H1 (cell line): ENCODE measurements at places on chromosomes 5 and 9. TPM values are rescaled to one million over a fixed set of nuclear protein-coding genes. Genes with fewer than 3 reads are reported as not detected.
A peak's percentile ranks its signal among the peaks of the same experiment; 100 is the strongest.

DNA sequence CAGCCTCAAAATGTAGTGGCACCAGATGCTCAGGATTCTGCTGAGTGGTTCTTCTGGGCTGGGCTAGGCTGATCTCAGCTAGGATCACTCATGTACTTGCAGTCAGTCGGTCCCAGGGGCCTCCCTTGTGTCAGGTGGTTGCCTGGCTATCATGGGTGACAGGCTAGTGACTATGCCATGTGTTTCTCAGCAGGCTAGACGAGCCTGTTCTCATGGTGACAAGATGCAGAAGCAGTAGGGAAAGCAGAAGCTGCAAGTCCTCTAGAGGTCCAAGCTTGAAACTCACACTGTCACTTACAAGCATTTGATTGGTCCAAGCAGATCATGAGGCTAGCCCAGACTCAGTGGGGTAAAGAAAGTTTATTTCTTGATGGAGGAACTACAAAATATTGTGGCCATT lies 15.2 kb upstream of the KCNMB1 start:
- H3K36me3 ChIP-seq, result no peaks in the 10 kb centered on the region
- no peaks in the 10 kb centered on the region for H3K27me3 ChIP-seq
- H3K4me3 ChIP-seq, result no peak overlapping the region
- H3K27ac ChIP-seq, result no peak overlapping the region
- DNase-seq, result no peak
- peaks cover 9% of the 10 kb centered on the region for H3K4me1 ChIP-seq

DNA sequence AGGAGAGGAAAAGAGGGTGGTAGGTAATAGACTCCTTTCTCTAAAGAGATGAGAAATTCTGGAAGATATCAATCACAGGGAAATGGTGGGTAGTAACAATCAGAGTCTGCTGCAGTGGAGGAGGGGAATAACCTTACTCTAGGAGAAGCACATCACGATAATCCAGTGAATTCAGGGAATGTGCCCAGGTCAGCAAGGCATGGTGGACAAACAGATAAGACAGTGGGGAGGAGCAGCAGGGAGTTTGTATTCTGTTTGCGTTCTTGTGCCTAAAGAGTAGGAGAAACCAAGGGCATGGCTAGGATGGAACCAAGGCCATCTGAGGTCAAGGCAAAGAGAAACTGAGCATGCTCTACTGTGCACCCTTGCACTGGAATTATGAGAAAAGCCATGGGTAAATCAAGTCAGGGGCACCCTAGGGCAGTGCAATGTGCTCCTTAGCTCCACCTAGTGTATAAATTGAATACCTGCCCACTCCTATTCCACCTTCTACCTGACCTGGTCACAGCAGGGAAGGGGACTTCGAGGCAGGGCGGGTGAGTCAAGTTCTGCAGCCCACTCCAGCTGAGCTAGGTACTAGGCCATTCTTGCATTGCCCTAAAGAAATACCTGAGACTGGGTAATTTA lies 31.6 kb downstream of the RETREG1 start:
- no peak for DNase-seq
- H3K4me1 ChIP-seq, result no peaks in the 10 kb centered on the region
- no peaks in the 10 kb centered on the region for H3K27me3 ChIP-seq
- H3K27ac ChIP-seq, result no peak overlapping the region
- no peak overlapping the region for H3K4me3 ChIP-seq

DMGDH gene
- total RNA-seq, result 1.1 TPM in 1 of 2 replicates, not detected in the other

ALDH1B1 gene
- total RNA-seq, result 78.5 and 78.7 TPM in 2 replicates

GRCh38 chr9:92312887-92313623 lies 12.1 kb downstream of the NOL8 start:
- H3K27ac ChIP-seq, result no peak overlapping the region
- no peaks in the 10 kb centered on the region for H3K27me3 ChIP-seq
- DNase-seq, result no peak
- peaks cover 30% of the 10 kb centered on the region for H3K36me3 ChIP-seq
- H3K4me3 ChIP-seq, result no peak overlapping the region

GRCh38 chr9:137382444-137383080 lies 40.4 kb downstream of the EXD3 start:
- no peaks in the 10 kb centered on the region for H3K27me3 ChIP-seq
- peak; percentile 55 for DNase-seq
- no peaks in the 10 kb centered on the region for H3K4me1 ChIP-seq
- H3K4me3 ChIP-seq, result no peak overlapping the region
- H3K27ac ChIP-seq, result no peak overlapping the region

GRCh38 chr5:96094904-96095303 lies 133.3 kb upstream of the ELL2 start:
- DNase-seq, result no peak
- no peak overlapping the region for H3K4me3 ChIP-seq
- H3K4me1 ChIP-seq, result no peaks in the 10 kb centered on the region
- no peak overlapping the region for H3K27ac ChIP-seq

KCTD16 gene
- total RNA-seq, result 0.10 and 0.24 TPM in 2 replicates

DNA sequence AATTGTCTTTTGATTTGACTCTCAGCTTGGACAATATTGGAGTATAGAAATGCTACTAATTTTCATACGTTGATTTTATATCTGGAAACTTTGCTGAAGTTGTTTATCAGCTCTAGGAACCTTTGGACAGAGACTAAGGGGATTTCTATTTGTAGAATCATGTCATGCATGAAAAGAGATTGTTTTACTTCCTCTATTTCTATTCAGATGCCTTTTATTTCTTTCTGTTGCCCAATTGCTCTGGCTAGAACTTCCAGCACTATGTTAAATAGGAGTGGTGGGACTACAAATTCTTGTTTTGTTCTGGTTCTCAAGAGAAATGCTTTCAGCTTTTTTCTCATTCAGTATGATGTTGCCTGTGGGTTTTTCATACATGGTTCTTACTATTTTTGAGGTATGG lies 112.8 kb upstream of the CDH12 start:
- no peak overlapping the region for H3K4me3 ChIP-seq
- H3K4me1 ChIP-seq, result no peaks in the 10 kb centered on the region
- no peak overlapping the region for H3K27ac ChIP-seq
- no peak for DNase-seq
- H3K27me3 ChIP-seq, result no peaks in the 10 kb centered on the region

DNA sequence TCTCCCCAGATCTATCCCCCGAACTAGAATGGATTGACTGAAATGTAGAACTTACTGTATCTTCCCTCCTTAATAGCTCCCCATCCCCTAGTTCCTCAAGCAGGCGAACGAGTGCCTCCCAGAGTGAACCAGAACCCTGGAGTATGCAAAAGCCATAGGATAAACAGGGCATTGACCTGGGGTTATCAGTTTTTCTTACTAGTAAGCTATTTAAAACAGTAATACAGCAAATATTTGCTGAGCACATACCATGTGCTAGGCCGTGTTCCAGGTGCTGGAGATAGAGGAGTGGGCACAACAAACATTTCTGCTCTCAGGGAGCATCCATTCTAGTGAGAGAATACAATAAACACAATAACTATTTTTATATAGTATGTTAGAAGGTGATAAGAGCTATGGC lies 1.8 kb downstream of the SKP2 start:
- no peak overlapping the region for H3K27ac ChIP-seq
- no peaks in the 10 kb centered on the region; the same call in 1 of the 2 replicates for H3K4me1 ChIP-seq
- no peak overlapping the region for H3K4me3 ChIP-seq
- DNase-seq, result no peak

- no peak for DNase-seq
- no peak overlapping the region for H3K4me3 ChIP-seq
- H3K36me3 ChIP-seq, result no peaks in the 10 kb centered on the region
- H3K4me1 ChIP-seq, result peaks cover 6% of the 10 kb centered on the region
- H3K27ac ChIP-seq, result no peak overlapping the region
Measured at GRCh38 chr5:150266871-150267291, 22.7 kb downstream of the CAMK2A start.

DNA sequence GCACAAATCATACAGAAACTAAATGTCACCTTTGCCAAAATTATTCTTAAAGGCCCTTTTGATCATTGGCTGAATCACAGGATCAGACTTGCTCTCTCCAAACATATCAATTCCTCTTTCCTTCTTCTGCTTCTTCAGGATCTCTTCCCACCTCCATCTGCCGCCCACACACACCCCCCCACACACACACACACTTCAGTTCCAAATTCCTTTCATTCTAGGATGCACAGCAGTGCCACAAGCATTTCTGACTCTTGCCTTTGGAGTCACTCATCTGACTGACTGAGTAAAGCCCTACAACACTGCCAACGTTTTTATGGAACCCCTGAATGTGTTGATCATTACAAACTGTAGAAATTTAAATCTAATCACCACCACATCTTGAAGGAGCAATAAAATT lies 22.9 kb downstream of the DNAH5 start:
- no peak overlapping the region for H3K4me3 ChIP-seq
- no peak for DNase-seq
- no peak overlapping the region for H3K27ac ChIP-seq
- H3K36me3 ChIP-seq, result no peaks in the 10 kb centered on the region
- no peaks in the 10 kb centered on the region; the same call in 1 of the 2 replicates for H3K4me1 ChIP-seq
- H3K27me3 ChIP-seq, result no peaks in the 10 kb centered on the region

CA9 gene
- 1.3 and 1.4 TPM in 2 replicates for total RNA-seq

MTX3 gene
- 27.9 and 28.8 TPM in 2 replicates for total RNA-seq

SV2C gene
- total RNA-seq, result 0.08 and 0.24 TPM in 2 replicates

GRCh38 chr9:97315550-97315949 lies 8.1 kb downstream of the CCDC180 start:
- H3K36me3 ChIP-seq, result peaks cover 2% of the 10 kb centered on the region
- no peaks in the 10 kb centered on the region for H3K27me3 ChIP-seq
- no peak for DNase-seq

GRCh38 chr5:7978991-7979390 lies 110.0 kb downstream of the MTRR start:
- H3K27ac ChIP-seq, result no peak overlapping the region
- no peaks in the 10 kb centered on the region for H3K4me1 ChIP-seq
- no peak overlapping the region for H3K4me3 ChIP-seq
- no peaks in the 10 kb centered on the region for H3K27me3 ChIP-seq
- H3K36me3 ChIP-seq, result no peaks in the 10 kb centered on the region

DNA sequence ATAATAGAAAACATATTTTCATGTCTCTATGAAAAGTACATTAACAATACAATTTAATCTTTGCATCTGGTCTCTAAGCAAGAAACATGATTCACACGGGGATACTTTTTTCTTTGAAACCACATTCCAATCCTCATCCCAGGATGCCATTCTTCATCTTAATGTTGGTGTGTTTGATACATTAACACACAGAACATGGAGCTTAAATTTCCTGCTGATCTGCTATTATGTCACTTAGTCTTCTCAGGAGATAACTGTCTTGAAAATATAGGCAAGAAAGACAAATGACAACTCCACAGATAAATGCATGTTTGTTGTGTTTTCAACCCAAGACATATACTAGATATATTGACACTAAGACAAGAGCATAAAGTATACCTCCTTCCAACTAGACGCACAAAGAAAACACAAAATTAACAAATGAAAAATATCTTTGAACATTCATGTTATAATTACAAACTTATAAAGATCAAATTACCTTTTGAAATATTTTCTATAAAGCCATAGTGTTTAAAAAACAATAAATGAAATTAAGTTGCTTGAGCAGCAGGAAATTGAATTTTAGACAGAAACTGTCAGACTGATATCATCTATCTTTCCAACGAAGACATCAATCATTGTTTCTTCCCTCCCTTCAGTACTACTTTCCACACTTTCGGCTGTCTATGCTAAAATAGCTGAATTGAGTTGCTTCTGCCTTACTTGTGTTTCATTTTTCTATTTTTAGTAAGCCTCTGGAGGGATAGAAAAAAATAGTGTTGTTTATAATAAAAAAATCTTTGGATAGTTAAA lies 1676.7 kb upstream of the CDH9 start:
- no peaks in the 10 kb centered on the region for H3K27me3 ChIP-seq
- DNase-seq, result no peak
- no peak overlapping the region for H3K27ac ChIP-seq
- no peaks in the 10 kb centered on the region for H3K4me1 ChIP-seq
- H3K36me3 ChIP-seq, result no peaks in the 10 kb centered on the region

DNA sequence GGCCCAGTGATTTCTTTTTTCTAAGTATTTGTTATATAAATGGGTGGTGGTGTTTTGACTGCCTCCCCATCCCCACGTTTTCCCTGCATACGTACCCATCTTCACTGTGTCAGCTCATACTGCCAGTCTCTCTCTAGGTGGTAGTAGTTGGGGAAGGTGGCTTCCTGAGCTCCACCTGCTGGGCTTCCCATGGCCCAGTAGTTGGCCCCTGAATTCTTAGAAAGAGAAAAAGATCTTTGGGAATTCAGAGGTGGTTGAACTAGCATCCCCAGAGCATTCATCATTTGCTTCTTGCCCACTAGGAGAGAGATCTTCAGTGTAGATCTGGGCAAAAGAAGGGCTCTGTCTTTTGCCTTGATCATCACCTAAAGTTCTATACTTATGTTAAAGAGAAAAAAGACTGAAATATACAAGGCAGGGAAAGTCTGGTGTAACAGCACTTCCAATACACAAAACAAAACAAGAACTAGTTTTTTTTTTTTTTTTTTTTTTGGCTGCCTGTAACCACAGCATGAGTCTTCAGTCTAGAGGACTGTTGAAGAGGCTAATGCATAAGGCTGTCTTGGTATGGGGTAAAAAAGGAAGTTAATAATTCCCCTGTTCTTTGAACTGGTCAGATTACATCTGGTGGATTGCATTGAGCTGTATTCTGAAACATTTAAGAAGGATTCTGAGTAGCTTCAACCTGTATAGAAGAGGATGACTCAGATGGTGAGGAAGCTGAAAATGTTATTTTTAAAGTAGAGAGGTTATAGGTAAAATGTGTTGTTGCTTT lies 128.7 kb downstream of the ATG10 start:
- H3K36me3 ChIP-seq, result no peaks in the 10 kb centered on the region
- H3K27ac ChIP-seq, result no peak overlapping the region
- H3K4me3 ChIP-seq, result no peak overlapping the region
- H3K27me3 ChIP-seq, result no peaks in the 10 kb centered on the region

DNA sequence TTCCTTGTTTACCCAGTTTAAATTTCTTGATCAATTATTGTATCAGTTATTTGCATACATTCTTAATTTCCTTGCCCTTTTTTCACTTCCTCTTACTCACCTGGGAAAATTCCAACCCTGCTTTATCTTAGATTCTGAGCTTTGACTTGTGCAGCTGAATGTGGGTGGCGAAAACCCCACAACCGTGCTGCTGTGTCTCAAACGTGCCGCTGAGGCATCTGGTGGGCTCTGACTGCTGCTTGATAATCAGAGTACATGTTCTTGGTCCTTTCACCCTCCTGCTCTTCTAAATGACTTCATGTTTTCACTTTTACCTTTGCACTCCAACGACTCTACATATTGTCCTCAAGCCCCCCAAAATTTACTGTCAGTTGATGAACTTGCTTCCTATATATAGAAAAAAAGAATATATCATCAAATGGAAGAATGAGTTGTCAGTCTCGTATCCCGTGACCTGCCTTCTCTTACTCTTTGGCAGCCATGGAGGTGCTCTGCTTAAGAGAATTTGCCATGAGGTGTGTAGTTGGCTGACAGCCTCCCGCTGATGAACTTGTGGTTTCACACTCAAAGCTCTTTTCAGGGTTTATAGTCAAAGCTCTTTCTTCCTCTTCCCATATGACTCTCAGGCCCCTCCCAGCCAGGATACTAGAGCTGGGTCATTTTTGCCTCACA lies 14.0 kb upstream of the JAK2 start:
- no peak for DNase-seq
- H3K27me3 ChIP-seq, result no peaks in the 10 kb centered on the region
- H3K27ac ChIP-seq, result no peak overlapping the region
- H3K4me3 ChIP-seq, result no peak overlapping the region
- H3K36me3 ChIP-seq, result no peaks in the 10 kb centered on the region

LPAR1 gene
- total RNA-seq, result 3.4 and 3.8 TPM in 2 replicates

ADAMTS12 gene
- total RNA-seq, result 12.3 and 12.8 TPM in 2 replicates
